ENCODE measurements at places on chromosomes 16 and 17. TPM values are rescaled to one million over a fixed set of nuclear protein-coding genes. Genes with fewer than 3 reads are reported as not detected.

DNA sequence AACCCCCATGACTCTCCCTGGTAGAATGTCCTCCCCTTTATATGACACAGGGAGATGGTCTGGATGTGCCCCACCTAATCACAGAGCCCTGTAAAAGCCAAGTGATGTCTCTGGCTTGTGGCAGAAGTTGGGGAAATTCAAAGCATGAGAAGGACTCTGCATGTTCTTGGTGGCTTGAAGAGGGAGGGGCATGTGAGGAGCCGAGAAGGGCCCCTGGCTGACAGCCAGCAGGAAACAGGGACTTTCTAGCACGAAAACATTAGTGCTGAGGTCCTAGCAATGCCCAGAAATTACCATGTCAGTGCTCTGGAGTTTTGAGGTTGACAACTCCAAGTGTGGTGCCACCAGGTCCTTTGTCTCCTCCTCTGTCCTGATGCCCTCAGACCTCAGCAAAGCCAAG lies 75.9 kb downstream of the USP22 start:
- H3K27me3 ChIP-seq = no peaks in the 10 kb centered on the region
- no peak for DNase-seq
- H3K27ac ChIP-seq = no peak overlapping the region
- peaks cover 47% of the 10 kb centered on the region for H3K36me3 ChIP-seq
- no peak overlapping the region for H3K4me3 ChIP-seq
- peaks cover 21% of the 10 kb centered on the region for H3K4me1 ChIP-seq

GRCh38 chr17:52606590-52606989 lies 448.1 kb upstream of the CA10 start:
- H3K4me3 ChIP-seq = no peak overlapping the region
- no peak for DNase-seq
- H3K27ac ChIP-seq = no peak overlapping the region
- peaks cover 8% of the 10 kb centered on the region for H3K27me3 ChIP-seq
- no peaks in the 10 kb centered on the region for H3K36me3 ChIP-seq
- no peaks in the 10 kb centered on the region for H3K4me1 ChIP-seq

DNA sequence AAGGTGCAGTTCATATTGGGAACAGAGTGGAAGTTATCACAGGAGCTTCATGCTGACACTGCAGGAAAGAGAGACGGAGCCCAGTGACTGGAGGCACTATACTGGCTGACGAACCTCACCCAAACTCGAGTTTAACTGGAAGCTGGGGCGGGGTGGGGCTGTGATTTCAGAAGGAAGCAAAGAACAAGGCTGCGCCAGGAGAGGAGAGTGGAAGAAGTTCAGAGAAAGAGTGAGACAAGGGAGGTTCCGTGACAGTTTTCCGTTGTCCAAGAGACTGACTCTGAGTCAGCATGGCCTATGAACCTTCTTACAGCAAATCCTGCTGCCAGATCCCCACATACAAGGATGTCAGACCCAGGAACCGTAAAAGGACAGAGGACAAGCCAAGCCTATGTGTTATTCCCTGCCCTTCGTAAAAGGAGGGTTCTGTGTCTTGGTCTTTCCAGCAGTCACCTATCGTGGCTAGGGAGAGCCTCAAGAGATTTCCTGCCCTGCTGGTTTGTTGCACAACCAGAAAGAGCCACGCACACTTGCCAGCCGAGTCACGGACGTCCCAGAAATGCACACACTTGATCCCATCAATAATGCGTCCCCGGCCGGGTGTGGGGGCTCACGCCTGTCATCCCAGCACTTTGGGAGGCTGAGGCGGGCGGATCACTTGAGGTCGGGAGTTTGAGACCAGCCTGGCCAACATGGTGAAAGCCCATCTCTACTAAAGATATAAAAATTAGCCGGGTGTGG lies 5.1 kb downstream of the PITPNA start:
- H3K27me3 ChIP-seq = no peaks in the 10 kb centered on the region
- DNase-seq = no peak
- H3K27ac ChIP-seq = no peak overlapping the region
- H3K4me1 ChIP-seq = peaks cover 22% of the 10 kb centered on the region
- H3K4me3 ChIP-seq = no peak overlapping the region
- H3K36me3 ChIP-seq = peaks cover 3% of the 10 kb centered on the region

- peaks cover 2% of the 10 kb centered on the region for H3K4me1 ChIP-seq
- no peak overlapping the region for H3K27ac ChIP-seq
- no peak overlapping the region for H3K4me3 ChIP-seq
- no peak for DNase-seq
These were observed 10.4 kb downstream of the MILR1 start for GRCh38 chr17:64459284-64459747.

DNA sequence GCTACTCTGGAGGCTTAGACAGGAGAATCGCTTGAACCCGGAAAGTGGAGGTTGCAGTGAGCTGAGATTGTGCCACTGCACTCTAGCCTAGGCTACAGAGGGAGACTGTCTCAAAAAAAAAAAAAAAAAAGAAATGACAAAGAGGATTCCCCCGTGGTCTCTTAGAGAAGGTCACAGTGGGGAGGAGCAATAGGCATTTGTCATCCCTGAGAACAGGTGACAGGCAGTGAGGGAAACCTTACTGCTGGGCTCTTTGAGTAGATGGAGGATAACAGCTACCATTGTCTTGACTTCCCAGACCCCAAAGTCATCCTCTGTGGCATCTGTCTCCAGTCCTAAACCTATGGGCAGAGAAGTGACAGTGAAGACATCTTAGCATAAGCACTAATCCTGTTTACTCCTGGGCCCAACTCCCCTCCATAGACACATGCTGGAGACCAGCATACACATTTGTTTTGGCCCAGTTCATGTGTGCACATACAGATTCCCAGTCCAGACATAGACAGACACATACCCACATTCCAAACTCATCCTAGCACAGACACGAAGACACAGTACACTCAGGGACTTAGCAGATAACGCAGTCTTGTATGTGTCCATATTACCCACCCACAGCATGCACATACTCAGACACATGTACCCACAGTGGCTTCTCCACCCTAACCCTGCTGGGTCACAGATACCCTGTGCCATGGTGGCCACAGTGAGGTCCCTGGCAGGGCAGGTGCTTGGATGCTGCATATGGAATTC lies 2.7 kb downstream of the ESRP2 start:
- H3K4me3 ChIP-seq = no peak overlapping the region
- peaks cover 31% of the 10 kb centered on the region for H3K27me3 ChIP-seq
- H3K27ac ChIP-seq = no peak overlapping the region
- peaks cover 5% of the 10 kb centered on the region for H3K36me3 ChIP-seq

DNA sequence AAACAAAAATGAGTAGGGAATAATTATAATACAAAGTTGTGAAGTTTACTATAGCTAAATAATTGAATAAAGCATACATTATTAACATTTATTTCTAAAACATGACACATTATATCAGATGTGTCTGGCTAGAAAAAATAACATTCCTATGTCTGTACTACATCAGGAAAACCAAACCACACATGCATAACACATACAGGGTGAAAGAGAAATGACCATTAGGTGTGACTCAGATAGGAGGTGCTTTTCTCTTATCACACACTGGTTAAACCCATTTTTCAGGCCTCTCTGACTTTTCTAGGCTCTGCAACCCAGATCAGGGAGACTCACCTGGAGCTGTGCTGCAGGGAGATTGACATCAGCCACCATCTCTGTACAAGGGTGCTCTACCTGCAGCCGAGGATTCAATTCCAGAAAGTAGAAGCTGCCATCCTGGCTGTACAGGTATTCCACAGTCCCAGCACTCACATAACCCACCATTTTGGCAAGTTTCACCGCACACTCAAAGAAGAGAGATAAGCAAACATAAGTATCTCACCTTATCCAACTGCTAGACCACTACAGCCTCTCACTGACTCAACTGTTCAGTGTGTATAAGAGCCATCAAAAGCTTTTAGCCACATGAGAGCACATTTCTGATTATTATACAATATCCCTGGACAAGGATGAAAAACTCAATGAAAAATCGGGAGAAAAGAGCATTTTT lies 116.6 kb upstream of the C17orf78 start:
- no peak for DNase-seq
- H3K4me1 ChIP-seq = peaks cover 4% of the 10 kb centered on the region
- no peaks in the 10 kb centered on the region for H3K27me3 ChIP-seq
- no peak overlapping the region for H3K27ac ChIP-seq

DNA sequence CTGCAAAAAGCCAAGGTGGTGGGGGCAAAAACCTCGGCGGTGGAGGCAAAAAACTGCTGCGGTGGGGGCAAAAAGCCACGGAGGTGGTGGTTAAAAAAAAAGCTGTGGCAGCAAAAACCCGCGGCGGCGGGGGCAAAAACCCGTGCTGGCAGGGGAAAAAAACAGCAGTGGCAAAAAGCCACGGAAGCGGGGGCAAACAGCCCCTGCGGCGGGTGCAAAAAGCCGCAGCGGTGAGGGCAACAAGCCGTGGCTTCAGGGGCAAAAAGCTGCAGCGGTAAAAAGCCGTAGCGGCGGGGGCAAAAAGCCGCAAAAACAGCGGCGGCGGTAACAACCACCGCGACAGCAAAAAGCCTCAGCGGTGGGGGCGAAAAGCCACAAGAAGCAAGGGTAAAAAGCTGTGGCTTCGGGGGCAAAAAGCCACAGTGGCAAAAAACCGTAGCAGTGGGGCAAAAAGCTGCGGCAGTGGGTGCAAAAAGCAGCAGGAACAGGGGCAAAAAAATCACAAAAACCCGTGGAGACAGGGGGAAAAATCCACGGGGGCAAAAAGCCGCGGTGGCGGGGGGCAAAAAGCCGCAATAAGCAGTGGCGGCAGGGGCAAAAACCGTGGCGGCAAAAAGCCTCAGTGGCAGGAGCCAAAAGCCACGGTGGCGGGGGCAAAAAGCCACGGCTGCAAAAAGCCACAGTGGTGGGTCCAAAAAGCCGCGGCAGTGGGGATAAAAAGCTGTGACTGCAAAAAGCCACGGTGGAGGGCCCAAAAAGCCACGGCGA lies 193.7 kb downstream of the SHCBP1 start:
- H3K4me1 ChIP-seq = no peaks in the 10 kb centered on the region
- H3K36me3 ChIP-seq = no peaks in the 10 kb centered on the region
- DNase-seq = no peak
- no peak overlapping the region for H3K27ac ChIP-seq

GRCh38 chr17:44417553-44417952 lies 28.1 kb upstream of the ITGA2B start:
- peaks cover 34% of the 10 kb centered on the region for H3K36me3 ChIP-seq
- H3K4me1 ChIP-seq = no peaks in the 10 kb centered on the region
- no peak overlapping the region for H3K27ac ChIP-seq

DNA sequence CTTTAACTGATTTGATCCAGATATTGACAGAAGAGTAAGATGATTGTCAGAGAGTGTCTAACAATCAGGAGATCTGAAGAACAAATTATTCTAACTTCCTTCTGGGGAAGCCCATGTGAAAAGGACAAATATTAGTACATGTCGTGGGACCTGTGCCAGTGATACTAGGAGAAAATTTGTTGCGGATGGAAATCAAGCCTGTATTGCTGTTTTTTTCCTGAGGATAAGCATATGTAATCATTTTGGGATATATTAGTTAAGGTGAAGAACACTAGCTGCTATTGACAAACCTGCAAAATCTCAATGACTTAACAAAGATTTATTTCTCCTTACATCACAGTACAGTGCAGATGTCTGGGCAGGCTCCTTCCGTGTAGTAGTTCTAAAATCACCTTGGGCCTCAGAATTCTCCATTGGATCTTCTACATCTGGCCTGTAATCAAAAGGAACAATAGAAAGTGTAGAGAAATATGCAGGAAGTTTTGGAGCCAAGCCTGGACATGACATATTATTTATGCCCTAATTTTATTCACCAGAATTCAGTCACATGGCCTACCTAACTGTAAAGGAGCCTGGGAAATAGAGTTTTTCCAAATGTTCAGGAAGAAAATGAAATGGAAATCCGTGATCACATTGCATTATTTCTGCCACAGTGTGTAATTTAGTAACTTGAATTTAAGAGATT lies 58.3 kb downstream of the CYB561 start:
- peaks cover 29% of the 10 kb centered on the region for H3K36me3 ChIP-seq
- H3K4me3 ChIP-seq = no peak overlapping the region
- no peak for DNase-seq
- peaks cover under 1% of the 10 kb centered on the region for H3K4me1 ChIP-seq
- H3K27ac ChIP-seq = no peak overlapping the region

BOLA2B gene
- 56.7 TPM for total RNA-seq

KRT25 gene
- not detected for total RNA-seq

TBC1D3H gene
- total RNA-seq = not detected
